ENCODE measurements at places on chromosomes 11 and 22.

DNA sequence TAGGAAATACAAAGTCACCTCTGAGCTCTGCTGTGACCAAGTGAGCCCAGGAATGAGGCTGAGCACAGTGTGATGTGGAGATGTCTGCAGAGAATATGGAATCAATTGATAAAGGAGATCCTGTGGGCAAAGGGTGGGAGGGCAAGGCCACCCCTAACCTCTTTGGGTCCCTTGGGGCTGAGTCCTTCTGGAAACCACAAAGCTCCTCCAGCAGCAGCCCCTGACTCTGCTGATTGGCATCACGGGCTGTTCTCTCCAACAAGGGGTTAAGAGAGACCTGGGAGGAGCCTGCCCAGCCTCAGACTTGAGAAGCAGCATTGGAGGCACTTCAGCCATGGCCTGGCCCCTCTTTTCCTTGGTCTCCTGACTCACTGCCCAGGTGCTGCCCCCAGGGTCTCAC lies 49.7 kb downstream of the GGTLC2 start:
- DNase-seq: no peak

DNA sequence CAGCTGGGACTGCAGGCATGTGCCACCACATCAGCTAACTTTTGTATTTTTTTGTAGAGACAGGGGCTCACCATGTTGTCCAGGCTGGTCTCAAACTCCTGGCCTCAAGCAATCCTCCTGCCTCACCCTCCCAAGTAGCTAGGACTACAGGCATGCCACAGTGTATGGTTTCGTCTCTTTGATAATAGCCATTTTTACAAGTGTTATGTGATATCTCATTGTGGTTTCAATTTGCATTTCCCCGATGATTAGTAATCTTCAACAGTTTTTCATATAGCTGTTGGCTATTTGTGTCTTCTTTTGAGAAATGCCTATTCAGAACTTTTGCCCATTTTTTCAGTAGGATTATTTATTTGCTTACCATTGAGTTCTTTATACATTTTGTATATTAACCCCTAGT lies 9.0 kb upstream of the MTMR3 start:
- no peak for DNase-seq

GRCh38 chr22:32712644-32713355 lies 88.7 kb upstream of the TIMP3 start:
- DNase-seq: no peak

DNA sequence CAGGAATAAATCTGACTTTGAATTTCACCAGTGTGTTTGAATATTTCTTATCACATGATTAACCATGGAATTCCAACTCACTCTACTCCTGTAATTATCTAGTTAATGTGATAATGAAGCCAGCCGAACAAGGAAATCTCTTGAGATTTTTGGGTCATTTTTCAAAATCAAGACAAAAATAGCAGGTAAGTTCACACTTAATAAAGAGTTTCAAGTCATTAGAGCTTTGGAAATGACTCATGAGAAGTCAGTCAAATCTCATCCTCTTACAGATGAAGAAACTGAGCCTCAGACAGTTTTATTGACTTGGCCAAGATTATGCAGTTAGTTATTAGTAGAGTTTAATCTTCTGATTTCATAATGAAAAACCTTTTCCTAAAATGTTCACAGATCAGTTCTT lies 148.8 kb downstream of the ARHGAP42 start:
- DNase-seq: no peak

GRCh38 chr22:40113696-40114095 lies 64.0 kb upstream of the TNRC6B start:
- DNase-seq: no peak

GRCh38 chr11:1829039-1829820 lies 5.6 kb upstream of the SYT8 start:
- no peak for DNase-seq

- no peak for DNase-seq
Observed at GRCh38 chr11:71153005-71153390, 99.4 kb downstream of the SHANK2 start.

- no peak for DNase-seq
Observed at GRCh38 chr11:45089676-45090499, 56.6 kb upstream of the PRDM11 start.

DNA sequence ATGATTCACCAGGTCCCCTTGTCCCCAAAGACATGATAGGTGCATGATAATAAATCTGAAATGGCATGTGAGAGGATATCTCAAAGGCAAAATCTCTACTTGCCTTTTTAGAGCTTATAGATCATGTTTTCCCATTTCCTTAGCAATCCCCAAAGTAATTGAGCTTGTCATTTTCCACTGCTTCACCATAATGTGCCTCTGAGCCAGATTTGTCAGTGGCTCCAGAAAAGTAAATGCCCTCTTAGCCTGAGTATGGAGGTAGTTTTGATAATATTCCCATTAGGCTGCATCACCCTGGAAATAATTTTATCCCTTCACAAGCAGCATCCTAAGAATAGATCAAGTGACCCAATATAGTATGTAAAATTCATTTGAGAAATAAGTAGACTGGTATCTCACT lies 36.7 kb upstream of the ADSL start:
- no peak for DNase-seq

GRCh38 chr11:8786933-8787332 lies 104.3 kb downstream of the RPL27A start:
- no peak for DNase-seq

GRCh38 chr11:61158691-61159381 lies 2.4 kb downstream of the VPS37C start:
- DNase-seq: no peak

DNA sequence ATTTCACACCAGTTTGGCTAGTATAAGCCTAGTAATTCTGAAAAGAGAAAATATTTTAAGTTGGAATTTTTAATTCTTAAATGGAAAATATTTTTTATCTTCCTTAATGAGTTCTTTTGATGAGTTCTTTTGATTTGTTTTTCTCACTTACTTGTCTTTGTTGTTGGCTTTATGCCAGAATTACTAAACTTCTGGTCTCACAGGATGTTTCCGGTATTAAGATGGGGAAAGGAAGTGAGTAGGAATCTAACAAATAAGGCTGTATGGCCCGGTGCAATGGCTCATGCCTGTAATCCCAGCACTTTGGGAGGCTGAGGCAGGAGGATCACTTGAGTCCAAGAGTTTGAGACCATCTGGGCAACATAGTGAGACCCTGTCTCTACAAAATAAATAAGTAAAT lies 106.4 kb downstream of the ARHGAP42 start:
- no peak for DNase-seq

DNA sequence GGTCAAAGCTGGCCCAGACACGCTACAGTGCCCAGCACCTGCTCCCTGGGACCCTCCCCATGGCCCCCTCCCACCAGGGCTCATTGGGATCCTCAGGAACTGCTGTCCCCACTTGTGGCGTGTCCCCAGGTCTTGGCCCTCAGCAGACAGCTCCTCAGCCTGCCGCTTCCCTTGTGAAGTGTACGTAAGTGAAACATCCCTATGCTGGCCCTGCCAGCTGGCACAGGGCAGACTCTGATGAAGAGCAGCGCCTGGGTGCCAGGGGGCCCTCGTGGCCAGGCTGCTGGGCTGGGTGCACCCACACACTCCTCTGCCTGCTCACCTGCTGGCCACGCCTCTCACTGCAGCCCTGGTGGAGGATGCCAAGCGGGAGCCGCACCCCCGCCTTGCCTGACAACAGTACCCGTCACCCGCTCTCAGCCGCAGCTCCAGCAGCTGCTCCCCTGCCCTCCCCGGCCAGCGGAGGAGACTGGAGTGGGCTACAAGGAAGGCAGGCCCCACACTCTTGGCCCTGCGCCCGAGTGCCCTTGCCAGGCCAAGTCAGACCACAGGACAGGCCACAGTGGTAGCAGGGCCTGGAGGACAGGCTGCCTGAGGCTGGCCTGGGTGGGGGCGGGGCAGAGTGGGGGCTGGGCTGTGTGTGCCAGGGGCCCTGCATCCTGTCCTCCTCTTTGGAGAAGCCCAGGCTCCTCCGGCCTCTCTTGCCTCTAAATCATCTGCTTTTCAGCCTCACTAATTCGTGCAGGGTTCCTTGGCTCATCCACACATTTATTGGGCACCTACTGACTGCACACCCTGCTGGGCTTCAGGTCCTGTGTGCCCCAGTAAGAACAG lies 39.5 kb downstream of the IGF2 start:
- no peak for DNase-seq

DNA sequence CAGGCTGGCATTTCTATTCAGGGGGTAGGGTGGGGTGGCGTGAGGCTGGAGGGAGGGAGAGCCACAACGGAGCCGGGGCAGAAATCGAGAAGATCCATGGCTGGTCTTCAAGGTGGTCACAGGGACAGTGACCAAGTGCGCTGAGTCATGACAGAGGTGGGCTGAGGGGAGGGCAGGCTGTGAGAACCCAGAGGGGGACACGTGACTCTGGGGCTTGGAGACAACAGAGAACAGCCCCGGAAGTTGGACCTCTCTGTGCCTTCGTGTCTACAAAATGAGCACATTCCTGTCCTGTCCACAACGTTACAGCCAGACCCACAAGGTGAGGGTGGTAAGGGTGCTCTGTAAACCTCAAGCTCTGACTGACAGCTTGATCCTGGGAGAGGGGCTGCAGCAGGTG lies 35.1 kb upstream of the ARFGAP3 start:
- no peak for DNase-seq

- no peak for DNase-seq
Observed at GRCh38 chr11:23103416-23103815, 243.1 kb upstream of the CCDC179 start.

DNA sequence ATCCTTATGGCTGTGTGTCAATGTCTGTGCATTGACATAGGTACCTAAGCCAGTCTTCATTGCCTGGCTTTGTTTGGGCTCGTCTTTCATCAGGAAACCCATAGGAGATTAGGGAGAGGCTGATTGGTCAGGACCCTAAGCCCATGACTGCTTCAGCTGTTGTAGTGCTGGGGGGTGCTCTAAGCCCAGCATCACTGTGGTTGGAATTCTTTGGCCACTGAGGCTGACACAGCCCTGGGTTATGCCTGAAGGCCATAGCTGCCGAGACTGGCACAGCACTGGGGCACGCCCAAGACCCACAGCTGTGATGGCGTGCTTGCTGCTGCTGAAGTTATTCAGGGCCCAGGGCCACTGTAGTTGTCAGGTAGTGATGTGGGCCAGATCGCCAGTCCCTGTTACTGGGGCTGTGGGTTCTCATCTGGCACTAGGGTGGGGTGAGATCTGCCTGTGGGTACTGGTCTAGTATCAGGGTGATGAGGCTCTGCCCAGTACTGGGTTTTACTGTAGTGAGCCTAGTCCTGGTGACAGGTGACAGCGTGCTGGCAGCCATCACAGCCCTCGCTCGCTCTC lies 4.9 kb downstream of the USP18 start:
- no peak for DNase-seq

- DNase-seq: no peak
Observed at GRCh38 chr11:15852179-15852578, 504.2 kb downstream of the SOX6 start.

DNA sequence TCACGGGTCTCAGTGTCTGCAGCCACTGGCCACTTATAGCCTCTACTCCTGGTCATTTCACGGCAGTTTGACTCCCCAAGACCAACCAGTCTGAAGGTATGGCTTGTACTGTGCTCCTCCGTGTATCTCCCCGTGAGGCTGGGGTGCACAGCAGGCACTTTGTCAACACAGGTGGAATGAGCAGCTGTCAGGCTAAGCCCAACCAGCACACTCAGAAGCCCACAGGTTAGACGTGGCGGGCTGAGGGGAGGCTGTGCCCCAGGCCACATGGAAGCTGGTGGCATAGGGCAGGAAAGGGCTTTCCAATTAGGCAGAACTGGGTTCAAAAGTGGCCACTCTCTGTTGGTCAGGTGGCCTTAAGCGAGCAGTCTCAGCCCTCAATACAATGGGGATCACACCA lies 7.0 kb downstream of the TP53I11 start:
- no peak for DNase-seq

DNA sequence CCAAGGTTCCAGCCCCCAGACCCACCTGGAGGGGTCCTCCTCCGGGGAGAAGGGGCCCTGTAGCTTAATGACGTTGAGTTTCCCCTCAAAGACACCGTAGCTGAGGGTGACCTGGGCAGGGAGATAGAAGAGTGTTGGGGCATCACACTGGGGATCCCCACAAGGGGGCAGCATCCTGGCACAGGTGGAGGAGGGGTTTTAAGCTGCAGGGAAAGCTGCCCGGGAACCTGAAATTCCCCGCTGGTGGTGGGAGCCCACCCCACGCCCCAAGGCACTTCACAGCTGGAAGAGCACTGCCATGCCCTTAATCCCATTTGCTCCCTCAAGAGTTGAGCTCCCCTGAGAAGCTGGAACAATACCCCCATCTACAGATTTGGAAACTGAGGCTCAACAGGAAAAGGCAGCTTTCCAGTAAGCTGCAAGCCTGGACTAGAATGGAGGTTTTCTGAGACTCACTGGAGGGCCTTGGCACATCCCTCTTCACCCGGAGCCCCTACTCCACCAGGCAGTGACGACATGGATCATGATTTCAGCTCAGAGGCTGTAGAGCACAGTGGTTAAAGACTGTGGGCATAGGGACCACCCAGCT lies 13.7 kb downstream of the MFNG start:
- DNase-seq: peak; percentile 31

DNA sequence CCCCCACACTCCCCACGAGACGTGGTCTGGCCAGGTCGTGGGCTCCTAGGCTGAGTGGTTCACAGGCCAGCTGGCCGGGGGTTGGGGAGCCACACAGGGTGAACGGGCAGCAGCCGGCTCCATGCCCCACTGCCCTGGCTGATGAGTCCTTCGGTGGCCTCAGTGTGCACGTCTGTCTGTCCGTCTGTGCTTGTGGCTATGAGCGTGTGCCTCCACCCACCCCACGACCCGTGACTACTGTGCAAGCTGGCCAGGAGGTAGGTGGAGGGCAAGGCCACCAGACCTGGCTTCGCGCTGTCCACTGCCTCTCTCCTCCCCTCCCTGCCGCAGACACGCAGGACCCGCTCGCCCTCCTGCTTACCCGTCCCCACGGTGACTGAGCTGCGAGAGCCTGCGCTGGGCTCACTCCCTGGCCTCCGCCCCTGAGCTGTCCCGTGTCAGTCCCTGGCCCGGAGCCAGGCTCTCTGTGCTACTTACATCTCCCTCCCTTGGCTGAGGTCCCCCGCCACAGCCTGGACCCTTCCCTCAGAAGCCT lies 14.1 kb downstream of the CSDC2 start:
- DNase-seq: no peak

DNA sequence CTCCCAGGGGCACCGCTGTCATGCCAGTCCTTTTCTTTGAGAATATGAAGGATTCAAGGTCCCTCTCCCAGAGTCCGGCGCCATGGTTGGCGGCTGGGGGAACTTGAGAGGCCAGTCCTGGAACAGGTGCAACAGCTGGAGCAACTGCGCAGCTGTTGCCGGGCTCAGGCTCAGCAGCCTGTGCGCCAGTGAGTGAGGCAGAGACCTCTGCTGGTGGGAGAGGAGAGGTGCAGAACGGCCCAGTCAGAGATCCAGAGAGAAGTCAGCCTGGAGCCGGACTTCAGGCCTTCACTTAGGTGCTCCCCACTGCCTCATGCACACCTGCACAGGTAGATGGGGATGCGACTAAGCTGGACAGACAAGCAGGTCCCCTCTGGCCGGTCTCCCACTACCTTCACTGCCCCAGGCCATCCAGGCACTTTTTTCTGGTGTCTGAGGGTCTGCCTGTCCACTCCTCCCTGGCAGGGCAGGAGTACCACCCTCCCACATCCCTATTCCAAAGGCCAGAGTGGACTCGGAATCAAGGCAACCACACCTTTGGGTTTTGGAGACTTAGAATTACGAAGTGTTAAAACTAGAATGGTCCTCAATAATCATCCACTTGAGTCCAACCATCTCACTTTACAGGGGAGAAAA lies 4.6 kb downstream of the CHRDL2 start:
- peak; percentile 51 for DNase-seq
